ENCODE measurements at places on chromosomes 11 and 22.
A peak's percentile ranks its signal among the peaks of the same experiment; 100 is the strongest.

DNA sequence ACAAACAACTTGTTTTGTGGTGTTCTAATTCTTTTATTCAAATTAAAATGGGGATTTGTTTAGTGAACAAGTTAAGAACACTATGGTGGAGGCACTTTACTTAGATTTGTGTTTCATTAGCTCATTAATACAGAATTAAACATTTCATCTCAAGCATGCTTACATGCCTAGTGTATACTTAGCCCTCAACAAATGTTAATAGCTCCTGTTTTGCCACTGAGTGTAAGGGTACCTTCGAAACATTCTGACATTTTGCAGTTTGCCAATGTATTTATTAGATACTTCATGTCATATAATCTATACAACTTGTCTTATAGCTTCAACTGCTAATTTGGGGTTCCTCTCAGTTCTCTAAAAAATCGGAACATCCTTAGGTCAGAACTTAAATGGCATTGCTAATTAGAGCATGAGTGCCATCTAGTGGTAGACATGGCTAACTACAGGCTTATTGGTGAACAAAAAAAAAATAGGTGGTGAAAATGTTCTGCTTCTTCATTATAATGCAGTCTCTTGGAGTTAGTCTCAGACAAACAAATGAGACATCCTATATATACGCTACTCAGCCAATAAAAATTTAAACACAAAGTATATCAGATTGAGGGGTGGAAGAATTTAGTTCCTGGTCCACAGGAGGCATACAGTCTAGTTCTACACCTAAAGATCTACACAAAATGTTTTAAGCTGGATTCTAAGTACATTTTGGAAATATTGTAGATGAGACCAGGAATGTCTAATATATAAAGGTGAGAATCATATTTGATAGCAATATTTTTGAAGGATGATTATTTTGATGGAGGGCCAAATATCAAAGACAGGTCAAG is 4.9 kb upstream of the CNTN5 start:
- DNase-seq = no peak

GRCh38 chr22:48579043-48579927 is 1248.4 kb downstream of the BRD1 start:
- DNase-seq = no peak

DNA sequence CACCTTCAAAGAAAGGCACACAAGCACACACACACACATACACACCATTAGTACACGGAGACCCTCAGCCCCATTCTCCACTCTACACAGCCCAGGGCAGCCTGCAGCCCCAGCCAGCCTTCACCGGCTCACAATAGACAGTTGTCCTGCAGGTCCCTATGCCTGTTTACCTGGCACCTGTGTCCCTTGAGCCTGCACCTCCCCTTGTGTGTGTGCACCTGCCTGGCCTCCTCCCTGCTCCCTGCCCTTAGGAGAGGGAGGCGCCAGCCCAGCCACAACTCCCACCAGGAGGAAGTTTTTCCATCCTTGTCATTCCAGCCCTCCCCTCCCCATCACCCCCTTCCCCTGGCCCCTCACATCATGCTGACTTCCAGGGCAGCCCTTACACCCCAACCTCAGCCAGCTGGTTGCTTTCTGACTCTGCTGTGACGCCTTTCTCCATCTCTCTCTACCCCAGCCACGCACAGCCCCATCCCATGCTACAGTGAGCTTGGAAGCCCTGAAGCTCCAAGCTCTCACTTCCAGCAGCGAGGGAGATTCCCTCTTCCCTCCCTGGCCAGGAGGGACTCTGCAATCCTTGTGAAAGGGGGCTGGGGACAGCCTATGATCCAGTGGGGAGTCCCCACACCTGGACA is 4.4 kb downstream of the AHNAK start:
- DNase-seq = no peak

DNA sequence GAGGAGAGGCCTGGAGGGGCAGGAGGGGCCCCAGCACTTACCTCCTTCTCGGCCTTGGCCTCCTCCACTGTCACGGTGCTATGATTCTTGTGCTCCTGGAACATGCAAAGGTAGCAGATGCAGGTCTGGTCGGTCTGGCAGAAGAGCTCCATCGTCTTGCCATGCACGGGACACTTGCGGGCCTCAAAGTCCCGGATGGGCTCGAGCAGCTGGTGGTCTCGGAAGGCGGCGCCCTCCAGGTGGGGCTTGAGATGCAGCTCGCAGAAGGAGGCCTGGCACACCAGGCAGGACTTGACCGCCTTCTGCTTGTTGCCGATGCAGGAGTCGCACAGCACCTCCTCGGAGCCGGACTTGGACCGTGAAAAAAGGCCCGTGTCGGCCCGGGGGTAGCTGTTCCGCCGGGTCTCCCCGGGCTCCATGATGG is 714 bp downstream of the TRIM29 start:
- peak; percentile 42 for DNase-seq

- DNase-seq = no peak
Observed at GRCh38 chr11:96316869-96317268, 26.1 kb downstream of the MAML2 start.

DNA sequence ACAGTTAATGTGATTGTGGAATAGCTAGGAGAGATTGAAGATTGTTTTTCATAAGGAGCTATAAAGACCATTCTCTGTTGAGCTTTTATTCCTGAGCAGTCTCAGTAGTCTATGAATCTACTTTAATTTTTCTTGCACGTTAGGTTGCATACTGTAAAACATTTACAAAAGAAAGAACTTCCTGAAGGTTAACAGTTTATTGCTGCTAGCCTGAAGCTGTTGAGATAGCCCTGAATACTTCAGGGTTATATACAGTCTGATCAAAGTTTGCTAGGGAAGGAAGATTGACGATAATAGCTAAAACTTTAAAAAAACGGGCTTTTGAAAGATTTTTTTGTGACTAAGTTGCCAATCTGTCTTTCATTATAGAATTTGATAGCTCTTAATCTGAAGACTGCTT is 64.8 kb downstream of the PPP6R3 start:
- no peak for DNase-seq

DNA sequence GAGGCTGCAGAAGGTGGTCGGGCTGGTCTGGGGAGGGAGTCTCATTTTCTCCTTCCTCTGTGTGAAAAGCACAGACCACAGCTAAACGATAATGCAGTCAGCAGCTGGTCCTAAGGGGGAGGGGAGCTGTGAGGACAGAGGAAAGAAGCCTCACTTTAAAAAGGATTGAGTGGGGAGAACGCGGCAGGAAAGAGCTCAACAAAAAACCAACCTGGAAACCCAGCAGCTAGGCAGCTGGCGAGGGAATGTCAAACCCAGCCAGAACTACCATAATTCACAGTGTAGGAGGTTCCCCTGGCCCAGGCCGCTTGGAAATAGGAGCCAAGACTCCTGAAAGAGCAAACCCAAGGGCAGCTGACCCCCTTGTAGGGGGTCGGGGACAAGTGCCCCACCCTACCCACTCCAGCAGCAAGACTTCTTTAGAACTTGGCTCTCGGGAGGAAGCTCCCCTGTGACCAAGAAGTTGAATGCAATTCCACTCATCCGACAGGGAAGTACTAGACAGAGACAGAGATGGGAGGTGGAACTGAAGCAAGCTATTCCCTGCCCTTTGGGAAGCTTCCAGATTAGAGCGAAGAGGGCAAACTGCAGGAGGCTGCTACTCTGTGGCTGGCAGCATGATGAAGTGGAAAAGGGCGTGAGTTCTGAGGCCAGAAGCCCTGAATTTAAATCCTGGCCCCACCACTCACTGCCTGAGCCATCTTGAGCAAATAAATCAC is 16.5 kb upstream of the DGKZ start:
- no peak for DNase-seq

- DNase-seq = peak; percentile 81
Observed at GRCh38 chr11:61111786-61112517, 9.7 kb downstream of the CD5 start.

DNA sequence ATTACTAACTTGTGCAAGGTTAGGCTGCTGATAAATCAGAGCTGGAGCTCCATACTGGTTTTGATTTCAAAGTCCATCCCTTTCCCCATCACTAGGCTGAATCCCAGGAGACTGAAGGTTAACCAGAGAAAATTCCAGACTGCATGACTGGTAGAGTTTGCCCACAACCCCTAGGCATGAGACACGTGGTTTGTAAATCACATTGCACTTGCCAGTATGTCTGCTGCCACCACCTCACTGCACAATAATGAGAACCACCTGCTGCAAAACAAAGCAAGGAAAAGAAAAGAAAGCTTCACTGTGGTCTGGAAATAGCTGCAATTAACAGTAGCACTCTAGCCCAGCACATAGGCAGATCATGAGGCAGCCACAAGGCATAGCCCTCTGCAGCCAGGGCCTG is 67.6 kb upstream of the NTM start:
- DNase-seq = no peak

DNA sequence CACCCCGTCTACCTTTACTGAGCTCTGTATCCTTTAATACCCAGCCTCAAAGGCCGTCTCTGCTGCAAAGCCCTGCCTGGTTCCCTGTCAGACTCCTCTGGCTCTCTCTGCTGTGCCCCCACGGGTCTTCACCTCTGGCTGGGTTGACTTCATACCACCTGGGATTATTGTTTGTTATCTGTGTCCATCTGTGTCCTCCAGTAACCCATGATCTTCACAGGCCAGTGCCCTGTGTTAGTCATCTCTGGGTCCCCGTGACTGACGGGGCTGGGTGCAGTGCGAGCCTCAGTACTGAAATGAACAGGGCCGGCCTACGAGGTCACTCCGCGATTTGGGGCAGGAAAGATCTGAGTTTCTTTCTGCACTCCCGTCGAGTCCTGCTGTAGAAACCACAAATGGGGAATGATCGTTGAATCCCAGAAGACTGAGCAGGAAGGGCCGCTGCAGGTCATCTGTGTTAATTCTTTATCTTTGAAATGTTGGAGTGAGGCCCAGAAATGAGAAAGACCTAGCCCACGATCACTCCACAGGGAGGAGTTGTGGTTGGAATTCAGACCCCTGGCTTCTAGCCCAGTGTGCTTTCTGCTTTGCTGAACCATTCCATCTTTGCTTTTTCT is 12.3 kb upstream of the TUB start:
- peak; percentile 3 for DNase-seq

DNA sequence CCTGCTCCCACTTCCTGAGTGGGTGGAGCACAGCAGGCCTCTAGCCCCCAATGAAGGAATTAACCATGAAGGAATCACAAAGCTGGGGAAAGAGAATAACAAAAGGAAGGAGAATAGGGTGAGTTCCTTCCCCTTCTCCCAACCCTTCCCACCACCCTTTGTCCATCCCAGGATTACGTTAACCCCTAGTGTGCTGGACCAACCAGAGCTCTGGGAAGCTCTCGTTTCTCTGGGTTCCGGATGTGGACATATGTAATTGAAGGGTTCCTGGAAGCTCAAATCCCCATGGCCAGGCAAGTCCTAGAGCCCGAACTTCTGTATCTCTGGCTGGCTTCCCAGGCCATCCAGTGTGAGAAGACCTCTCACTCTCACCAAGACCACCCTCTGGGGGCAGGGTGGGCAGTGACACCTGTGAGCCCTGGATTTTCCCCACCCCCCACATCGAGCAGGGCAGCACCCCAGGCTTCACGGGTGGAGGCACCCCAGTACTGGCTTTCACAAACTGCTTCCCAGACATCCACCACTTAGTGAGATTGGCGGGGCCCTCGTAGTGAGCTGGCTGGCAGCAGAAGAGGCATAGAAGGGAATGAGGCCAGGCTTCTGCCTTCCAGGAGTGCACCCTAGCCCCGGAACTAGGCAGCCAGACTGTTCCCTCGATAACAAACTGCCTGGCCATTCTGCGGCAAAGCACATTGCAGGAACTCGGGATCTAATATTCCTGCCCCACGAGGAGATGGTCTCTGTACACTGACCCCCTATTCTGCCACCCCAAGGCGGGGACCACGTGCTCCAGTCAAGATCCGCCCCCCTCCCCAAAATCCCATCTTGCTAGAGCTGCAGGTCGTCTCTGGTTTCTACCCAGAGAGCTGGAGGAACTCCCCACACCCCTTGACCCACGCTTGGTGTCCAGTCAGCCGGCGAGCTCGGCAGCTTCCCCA is 2.1 kb downstream of the NECTIN1 start:
- DNase-seq = no peak

DNA sequence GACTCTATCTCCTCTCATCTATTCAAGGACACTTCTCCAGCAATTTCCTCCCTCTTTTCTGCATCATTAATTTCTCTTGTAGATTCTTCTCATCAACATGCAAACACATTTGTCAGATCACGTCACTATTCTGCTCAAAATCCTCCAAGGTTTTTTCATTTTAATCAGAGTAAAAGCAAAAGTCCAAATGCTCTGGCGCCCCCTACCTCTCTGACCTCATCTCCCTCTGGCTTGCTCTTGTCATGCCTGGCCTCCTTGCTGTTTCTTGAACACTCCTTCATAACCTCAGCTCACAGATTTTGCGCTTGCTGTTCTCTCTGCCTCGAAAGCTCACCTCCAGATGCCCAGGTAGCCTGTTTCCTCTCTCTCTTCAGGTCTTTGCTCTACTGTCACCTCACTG is 22.4 kb downstream of the RTCB start:
- no peak for DNase-seq

GRCh38 chr11:13287036-13287435 is 9.4 kb downstream of the BMAL1 start:
- no peak for DNase-seq

GRCh38 chr22:23779731-23780130 is 7.0 kb upstream of the SMARCB1 start:
- no peak for DNase-seq

DNA sequence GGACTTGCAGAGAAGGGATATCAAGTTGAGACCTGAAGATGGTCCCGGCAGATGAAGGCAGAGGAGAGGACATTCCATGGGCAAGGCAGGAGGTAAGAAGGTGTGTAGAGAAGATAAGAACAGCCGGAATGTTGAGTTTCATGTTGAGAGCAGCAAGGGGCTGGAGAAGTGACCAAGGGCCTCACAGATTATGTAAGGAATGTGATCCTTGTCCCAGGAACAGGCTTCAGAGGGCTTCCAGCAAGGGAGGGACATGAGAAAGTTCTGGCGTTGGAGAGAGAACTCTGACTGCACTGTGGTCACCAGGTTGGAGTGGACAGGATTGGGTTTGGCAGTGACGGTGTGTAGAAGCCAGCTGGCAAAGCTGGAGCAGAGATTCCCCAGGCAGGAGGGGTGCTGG is 27.6 kb upstream of the PPFIA1 start:
- DNase-seq = no peak

- peak; percentile 45 for DNase-seq
Observed at GRCh38 chr22:49018601-49019000, 809.1 kb downstream of the BRD1 start.

DNA sequence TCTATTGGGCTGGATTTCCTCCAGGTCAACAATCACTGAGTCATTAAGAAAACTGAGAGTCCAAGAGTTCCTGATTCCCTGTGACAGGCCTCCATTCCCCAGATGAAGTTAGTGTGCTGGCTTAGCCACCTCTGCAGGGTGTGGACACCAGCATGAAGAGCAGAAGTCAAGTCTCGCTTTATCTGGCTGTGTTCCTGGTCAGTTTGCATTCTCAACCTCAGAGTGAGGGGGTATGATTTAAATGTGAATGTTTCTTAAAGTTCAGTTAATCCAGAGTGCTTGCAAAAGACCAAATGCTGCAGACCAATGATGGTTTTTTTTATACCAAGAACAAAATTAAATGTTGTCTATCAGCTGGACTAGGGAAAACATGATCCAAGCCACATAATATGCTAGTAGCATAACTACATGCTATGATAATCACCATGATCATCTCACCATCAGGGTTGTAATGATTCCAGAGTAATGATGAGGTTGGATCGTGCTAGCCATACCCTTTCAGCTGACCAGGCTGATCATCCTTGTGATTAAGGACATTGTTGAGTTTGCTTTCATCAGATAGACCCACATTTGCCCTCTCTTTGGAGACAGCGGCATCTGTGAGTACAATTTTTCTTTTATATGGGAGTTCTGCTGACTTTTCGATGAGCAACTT is 145.8 kb upstream of the ARHGAP20 start:
- no peak for DNase-seq
